Breast epithelium (tissue), 4 donors: ENCODE measurements at places on chromosomes 3 and 15. TPM values are rescaled to one million over a fixed set of nuclear protein-coding genes. Genes with fewer than 3 reads are reported as not detected.

GABRB3 gene
- total RNA-seq = 1.8 TPM

- H3K36me3 ChIP-seq = no peaks in the 10 kb centered on the region
- H3K4me3 ChIP-seq = no peak overlapping the region
- no peak for DNase-seq
- H3K27ac ChIP-seq = no peak overlapping the region
- no peaks in the 10 kb centered on the region for H3K4me1 ChIP-seq
These were observed 232.2 kb upstream of the ROBO1 start for GRCh38 chr3:80000022-80000421.

TRIM42 gene
- not detected for total RNA-seq

HESX1 gene
- 1.3 TPM for total RNA-seq

DNA sequence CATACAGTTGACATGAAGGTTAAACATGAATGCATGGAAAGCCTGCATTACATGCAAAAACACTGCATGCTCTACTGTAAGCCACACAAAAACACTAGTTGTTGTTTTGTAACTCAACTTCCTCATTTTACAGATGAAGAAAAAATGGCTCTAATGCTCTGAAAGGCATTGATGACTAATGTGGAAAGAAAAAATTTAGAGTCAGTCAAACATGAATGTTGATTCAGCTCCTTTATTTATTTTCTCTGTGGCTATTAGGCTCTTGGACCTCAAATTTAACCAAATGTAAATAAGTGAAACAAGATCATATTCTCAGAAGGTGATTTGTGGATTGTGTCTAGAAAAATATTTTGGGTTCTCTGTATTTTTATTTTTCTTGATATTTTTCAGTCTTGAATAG, 336.7 kb upstream of the ZNF717 start:
- no peak overlapping the region for H3K27ac ChIP-seq
- DNase-seq = no peak
- H3K36me3 ChIP-seq = no peaks in the 10 kb centered on the region
- no peak overlapping the region for H3K4me3 ChIP-seq
- H3K27me3 ChIP-seq = no peaks in the 10 kb centered on the region
- no peaks in the 10 kb centered on the region for H3K4me1 ChIP-seq

DNA sequence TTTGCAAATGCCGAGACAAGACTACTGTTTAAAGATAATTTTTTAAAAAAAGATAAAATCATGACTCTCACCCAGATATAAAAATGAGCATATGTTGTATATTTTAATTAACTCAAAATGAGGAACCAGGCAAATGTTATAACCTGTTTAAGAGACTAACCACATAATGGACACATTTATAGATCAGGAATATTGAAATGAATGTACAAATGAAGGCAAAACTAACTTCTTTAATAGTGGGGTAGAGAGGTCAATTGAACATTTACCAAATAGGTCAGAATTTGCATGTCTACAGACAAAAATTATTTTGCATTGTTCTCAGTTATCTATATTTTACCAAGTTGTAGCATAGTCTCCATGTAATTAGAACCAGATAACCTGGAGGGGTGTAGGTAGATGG, 134.3 kb upstream of the PFN2 start:
- no peak overlapping the region for H3K27ac ChIP-seq
- no peak for DNase-seq
- H3K4me1 ChIP-seq = no peaks in the 10 kb centered on the region
- no peaks in the 10 kb centered on the region for H3K36me3 ChIP-seq

EPHB3 gene
- total RNA-seq = 7.9 TPM

- H3K4me1 ChIP-seq = no peaks in the 10 kb centered on the region
- H3K36me3 ChIP-seq = no peaks in the 10 kb centered on the region
- DNase-seq = no peak
- no peak overlapping the region for H3K27ac ChIP-seq
These were observed 298.6 kb upstream of the ZNF717 start for GRCh38 chr3:76083992-76084391.

- no peak for DNase-seq
- no peak overlapping the region for H3K27ac ChIP-seq
- H3K4me1 ChIP-seq = no peaks in the 10 kb centered on the region
These were observed 609.7 kb upstream of the GOLIM4 start for GRCh38 chr3:168705412-168705811.

GRCh38 chr15:75456710-75457109, 5.2 kb upstream of the SIN3A start:
- H3K4me3 ChIP-seq = no peak overlapping the region
- H3K27me3 ChIP-seq = no peaks in the 10 kb centered on the region
- no peaks in the 10 kb centered on the region for H3K4me1 ChIP-seq
- H3K27ac ChIP-seq = no peak overlapping the region
- DNase-seq = no peak

GRCh38 chr3:181773921-181774320, 62.2 kb downstream of the SOX2 start:
- no peak for DNase-seq
- no peaks in the 10 kb centered on the region for H3K36me3 ChIP-seq
- H3K4me3 ChIP-seq = no peak overlapping the region
- no peaks in the 10 kb centered on the region for H3K27me3 ChIP-seq
- H3K27ac ChIP-seq = no peak overlapping the region

DNA sequence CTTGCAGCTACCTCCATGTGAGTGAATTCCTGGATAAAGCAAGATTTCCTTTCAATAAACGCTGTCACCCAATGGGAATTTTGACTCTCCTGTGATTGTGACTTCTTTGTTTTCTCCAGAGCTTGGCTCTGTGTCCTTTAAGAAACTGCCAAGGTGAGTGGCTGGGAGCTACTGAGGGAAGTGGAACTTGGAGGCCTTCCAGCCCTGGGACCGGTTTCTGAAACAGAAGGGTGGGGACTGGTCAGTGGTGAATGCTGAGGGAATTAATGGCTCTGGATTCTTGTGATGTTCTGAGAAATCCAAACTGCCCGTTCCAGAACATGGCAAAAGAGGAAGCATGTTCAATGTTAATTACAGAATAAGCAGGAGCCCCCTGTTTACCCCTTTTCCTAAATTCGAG, 41.1 kb upstream of the MYZAP start:
- peaks cover 14% of the 10 kb centered on the region for H3K4me1 ChIP-seq
- peaks cover 4% of the 10 kb centered on the region for H3K36me3 ChIP-seq
